ENCODE measurements at places on chromosomes 5 and 9.

- no peak for DNase-seq
These were observed 152.5 kb downstream of the RNF180 start for GRCh38 chr5:64318175-64318574.

GRCh38 chr5:96590796-96591195, 71.4 kb upstream of the CAST start:
- no peak for DNase-seq

DNA sequence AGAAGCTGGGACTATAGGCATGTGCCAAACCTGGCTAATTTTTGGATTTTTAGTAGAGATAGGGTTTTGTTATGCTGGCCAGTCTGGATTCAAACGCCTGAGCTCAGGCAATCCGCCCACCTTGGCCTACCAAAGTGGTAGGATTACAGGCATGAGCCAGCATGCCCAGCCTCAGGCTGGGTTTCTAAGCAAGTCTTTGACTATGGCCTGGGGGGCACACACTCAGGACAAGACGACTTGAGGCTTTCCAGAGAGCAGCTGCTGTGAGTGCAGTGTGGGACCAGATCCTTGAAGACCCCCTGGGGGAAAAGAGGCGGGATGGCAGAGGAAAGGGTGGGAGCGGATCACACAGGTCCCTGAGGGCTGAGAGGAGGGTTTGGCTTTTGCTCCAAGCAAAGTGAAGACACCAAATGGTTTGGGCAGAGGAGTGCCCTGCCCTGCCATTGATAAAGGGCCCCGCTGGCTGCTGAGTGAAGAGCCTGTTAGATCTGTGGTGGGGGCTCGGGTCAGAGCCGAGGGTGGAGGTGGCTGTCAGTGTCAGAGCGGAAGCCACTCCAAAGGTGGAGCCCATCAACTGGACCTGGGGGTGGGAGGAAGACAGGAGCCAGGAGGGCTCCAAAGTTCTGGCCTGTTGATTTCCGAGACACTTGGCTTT, 46.8 kb upstream of the FUBP3 start:
- DNase-seq = no peak

- DNase-seq = no peak
These were observed 42.4 kb upstream of the LARP1 start for GRCh38 chr5:154712518-154713437.

DNA sequence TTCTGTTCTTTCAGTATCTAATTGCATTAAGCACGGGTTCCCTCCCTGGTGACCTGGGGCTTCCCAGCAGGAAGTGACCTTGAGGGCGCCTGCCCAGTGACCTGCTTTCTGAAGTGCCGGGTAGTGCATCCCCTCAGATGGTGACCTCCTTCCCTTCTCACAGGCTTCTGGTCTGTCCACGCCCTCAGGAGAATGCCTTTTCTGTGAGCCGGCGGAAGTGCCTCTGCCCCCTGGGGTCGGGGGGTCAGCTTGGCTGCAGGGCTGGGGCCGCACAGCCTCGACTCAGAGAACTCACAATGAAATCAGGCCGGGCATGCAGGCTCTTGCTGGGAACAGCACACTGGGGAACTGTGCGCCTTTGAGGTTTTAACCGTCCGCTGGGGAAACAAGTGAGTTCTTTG, 124.5 kb upstream of the PHYKPL start:
- DNase-seq = no peak

- peak; percentile 38 for DNase-seq
These were observed 1638.5 kb upstream of the C9orf72 start for GRCh38 chr9:29211580-29212396.

- no peak for DNase-seq
These were observed 486.7 kb downstream of the TMEM232 start for GRCh38 chr5:110239786-110240185.

- DNase-seq = no peak
These were observed 68.7 kb downstream of the INSYN2B start for GRCh38 chr5:169911448-169912212.

- DNase-seq = no peak
These were observed 11.1 kb downstream of the DIPK1B start for GRCh38 chr9:136723362-136723976.

Data from putamen (tissue), 1 donor.